ENCODE measurements at places on chromosomes 2 and 18.

- no peak for DNase-seq
Observed at GRCh38 chr18:59690186-59690982, 6.8 kb downstream of the CCBE1 start.

- no peak for DNase-seq
Observed at GRCh38 chr18:46794607-46795006, 37.8 kb upstream of the ST8SIA5 start.

DNA sequence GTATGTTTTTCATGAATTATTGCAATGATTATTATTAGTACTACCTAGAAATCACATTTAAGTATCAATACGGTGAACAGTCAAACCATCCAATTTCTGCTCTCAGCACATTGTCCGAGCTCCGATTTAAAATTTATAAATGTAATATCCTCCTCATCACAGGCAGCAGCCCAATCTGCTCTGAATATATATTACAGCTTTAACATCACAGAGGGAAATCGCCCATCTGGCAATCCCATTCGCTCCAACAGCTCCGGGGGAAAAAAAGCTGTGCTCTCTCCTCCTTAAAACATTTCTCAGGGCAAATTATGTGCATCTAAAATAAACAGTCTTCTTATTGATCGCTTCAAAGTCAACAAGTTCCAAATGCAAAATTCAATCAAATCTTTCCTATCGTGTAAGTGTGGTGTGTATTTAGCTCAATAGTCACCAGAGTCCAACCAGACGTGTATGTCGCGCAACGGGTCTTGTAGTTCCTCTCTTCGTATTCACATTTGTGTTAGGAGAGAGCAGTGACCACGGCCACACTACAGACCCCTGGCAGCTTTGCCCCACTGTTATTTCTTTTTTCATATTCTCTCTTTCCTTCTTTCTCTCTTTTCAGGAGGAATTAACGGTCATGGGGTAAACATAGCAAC, 2.4 kb downstream of the FIGN start:
- DNase-seq, result no peak

GRCh38 chr2:140650825-140651224, 1480.0 kb downstream of the LRP1B start:
- no peak for DNase-seq

- peak; percentile 42 for DNase-seq
Observed at GRCh38 chr18:45384137-45384961, 230.9 kb upstream of the SLC14A2 start.

GRCh38 chr2:241499146-241499965, 9.0 kb downstream of the STK25 start:
- DNase-seq, result no peak

- no peak for DNase-seq
Observed at GRCh38 chr2:147934881-147935620, 85.5 kb downstream of the ORC4 start.

DNA sequence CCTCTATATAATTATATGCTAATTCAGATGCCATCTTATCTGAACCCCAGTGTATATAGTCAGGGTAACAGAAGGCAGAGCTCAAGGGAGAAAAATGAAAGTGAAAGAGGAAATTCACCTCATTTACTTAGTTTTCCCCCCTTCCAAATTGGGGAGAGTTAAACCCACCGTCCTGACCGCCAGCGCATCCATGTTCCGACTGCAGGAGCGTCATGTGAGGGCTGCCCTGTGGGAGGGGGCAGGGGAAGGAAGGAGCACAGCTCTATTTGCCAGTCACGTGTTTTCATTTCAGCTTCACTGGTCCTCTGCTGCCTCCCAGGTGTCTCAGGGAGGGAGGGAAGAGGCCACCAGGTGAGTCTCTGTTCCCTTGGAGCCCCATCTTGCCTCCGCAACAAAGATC, 13.2 kb downstream of the CNNM4 start:
- DNase-seq, result peak; percentile 79

DNA sequence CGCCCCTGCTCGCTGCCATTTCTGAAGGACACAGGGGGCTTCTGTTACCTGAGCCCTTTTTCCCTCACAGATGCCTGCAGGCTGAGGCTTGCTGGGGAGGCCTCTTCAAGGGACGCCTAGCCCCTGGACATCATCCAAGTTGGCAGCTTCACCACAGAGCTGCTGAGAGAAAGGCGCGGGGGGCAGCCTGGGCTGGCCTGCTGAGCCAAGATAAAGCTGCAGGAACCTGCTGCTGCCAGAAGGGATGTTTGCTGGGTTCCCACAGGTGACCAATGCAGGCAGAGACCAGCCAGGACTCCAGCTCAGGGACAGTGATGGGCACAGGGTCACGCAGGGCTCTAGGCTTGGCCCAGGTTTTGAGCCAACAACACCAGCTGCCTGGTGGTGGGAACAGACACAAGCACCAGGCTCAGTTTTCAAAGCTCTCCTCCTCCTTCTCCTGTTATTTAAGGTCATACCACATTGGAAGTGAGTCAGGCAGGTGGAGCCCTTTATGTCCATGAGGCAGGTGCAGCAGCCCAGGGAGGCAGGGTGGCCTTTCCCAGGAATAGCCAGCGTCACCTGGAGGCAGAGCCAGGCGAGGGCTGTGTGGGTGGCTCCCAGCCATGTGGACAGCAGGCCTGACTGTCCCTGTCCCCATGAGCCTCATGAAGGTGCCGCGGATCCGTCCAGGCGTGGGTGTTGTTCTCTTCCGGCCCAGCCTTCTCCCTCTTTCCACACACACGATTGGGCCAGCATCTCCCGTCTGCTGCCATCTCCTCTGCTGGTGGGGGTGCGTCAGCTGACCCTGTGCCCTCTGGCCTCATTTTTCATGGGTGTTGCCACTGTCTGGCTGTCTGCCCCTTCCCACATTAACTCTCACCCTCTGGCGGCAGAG, 515.5 kb upstream of the MYT1L start:
- DNase-seq, result no peak

GRCh38 chr2:48938231-48938630, 182.7 kb upstream of the LHCGR start:
- DNase-seq, result no peak

- no peak for DNase-seq
Observed at GRCh38 chr2:215382480-215382879, 53.4 kb downstream of the FN1 start.
